Right forelimb (tissue), 1 donor: ENCODE measurements at places on chromosomes 3 and 15.

DNA sequence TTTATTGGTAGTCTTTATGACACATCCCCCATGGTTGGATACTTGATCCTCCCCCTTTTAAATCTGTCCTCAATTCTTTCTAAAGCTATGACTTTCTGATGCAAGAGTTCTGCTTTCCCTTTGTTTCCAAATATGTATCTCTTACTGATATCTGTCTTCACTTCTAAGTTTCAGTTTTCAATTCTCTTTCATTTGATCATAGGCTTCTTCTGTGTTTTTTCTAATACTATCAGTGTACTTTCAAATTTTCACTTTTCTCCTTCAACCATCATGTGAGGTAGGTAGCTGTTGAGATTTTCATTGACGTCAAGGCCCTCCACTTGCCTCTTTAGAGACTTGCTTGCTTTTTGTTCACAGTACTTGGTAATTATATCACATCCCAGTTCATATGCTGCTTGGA, 436.5 kb downstream of the CNTN4 start:
- no peak for DNase-seq

DNA sequence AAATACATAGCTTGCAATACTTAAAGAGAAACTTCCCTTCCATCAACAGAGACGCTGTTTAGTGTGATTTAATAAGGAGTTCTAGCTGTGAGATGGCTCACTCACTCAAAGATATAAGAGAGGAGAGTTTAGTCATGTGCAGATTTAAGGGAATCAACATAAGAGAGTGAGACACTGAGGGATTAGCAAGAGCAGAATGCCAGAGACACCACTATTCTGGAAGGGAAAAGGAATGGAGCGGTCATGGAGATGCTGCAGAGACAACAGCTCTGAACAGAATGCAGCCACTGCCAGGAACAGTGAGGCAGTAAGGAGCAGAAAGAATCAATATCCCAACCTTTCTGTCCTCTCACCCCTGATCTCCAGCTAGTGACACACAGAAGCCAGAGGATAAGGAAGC, 248.8 kb downstream of the MBNL1 start:
- no peak for DNase-seq

DNA sequence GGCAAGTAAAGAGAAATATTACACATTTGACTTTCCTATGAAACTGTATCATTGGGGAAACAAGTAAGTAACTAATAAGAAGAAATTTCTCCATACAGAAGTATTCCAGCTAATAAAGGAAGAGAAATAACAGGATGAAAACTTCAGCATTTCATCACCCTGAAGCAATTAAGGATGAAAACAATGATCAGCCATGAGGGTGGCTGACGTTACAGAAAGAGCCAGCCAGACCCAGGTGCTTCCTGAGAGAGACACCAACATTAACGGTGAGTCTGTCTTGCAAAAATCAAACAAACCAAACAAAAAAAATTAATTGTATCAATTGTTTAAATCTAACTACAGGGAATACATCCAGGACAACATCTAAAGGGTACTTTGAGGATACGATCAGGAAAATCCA, 190.0 kb downstream of the ARRDC4 start:
- no peak for DNase-seq

DNA sequence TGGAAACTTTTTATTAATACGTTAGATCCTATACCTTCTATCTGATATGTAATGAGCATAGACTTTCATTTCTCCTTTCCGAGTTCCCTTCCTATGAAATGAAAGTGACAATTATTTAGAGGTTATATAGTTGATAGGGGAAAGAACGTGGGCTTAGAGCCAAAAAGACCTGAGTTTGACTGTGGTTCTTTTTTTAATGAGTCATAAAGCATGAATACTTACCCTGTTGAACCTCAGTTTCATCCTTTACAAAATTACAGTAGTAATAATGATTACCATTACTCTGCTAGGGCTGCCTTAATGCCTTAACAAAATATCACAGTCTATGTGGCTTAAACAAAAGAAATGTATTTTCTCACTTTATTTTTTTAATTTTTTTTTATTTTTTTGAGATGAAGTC, 75.9 kb downstream of the AGBL1 start:
- DNase-seq = no peak

- no peak for DNase-seq
Measured at GRCh38 chr3:94147012-94147411, 84.2 kb downstream of the NSUN3 start.
